ENCODE measurements at places on chromosomes 5 and 9. TPM values are rescaled to one million over a fixed set of nuclear protein-coding genes. Genes with fewer than 3 reads are reported as not detected.

GRCh38 chr5:170223906-170224305, 8.9 kb upstream of the C5orf58 start:
- DNase-seq, result no peak

- no peak for DNase-seq
These were observed 134.5 kb downstream of the FRMD3 start for GRCh38 chr9:83403527-83404238.

GRCh38 chr9:18665947-18666346, 192.0 kb downstream of the ADAMTSL1 start:
- no peak for DNase-seq

- DNase-seq, result peak; percentile 98
These were observed 20.1 kb downstream of the PCDHGC5 start for GRCh38 chr5:141508798-141509611.

- no peak for DNase-seq
These were observed 183.3 kb downstream of the CACNA1B start for GRCh38 chr9:138060881-138061280.

- no peak for DNase-seq
These were observed 453.4 kb upstream of the CTNND2 start for GRCh38 chr5:12357626-12358025.

DNA sequence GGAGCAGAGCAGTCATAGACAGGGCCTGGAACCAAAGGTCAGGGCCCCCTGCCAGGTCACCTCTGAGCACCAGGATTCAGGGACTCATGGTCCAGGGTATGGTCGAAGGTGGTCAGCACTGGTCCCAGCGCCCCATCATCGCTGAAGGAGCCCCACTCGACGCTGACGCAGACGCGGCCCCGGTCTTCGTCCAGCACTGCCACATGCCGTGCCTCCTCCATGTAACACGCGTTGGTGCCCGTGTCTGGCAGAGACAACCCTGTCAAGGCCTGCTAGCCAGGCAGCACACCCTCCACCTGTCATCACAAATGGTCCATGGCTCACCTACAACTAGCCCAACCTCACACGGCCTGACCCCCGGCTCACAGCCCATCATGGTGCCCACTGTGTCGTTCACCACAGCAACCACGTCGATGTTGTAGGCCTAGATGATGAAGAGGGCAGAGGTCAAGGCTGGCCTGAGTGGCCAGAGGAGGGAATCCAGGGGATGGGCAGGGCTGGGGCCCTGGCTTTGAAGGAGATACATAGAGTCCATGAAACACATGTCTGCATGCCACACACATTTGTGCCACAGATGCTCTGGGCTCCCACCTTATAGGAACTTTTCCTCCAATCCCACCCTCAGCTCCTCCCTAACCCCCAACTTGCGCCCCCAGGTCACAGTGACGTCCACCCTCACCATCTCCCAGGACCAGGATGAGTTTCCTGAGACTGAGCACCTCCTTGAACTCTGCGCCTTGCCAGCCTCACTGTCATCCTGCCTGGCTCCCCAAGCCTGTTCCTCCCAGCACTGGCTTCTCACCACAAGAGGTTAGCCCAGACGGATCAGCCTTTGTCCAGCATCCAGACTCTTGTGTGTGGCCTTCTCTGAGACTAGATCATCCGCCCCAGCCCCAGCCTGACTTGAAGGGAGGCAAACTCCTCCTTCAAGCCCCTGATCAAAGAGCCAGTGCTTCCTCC, 9.5 kb downstream of the HK3 start:
- DNase-seq, result no peak

DNA sequence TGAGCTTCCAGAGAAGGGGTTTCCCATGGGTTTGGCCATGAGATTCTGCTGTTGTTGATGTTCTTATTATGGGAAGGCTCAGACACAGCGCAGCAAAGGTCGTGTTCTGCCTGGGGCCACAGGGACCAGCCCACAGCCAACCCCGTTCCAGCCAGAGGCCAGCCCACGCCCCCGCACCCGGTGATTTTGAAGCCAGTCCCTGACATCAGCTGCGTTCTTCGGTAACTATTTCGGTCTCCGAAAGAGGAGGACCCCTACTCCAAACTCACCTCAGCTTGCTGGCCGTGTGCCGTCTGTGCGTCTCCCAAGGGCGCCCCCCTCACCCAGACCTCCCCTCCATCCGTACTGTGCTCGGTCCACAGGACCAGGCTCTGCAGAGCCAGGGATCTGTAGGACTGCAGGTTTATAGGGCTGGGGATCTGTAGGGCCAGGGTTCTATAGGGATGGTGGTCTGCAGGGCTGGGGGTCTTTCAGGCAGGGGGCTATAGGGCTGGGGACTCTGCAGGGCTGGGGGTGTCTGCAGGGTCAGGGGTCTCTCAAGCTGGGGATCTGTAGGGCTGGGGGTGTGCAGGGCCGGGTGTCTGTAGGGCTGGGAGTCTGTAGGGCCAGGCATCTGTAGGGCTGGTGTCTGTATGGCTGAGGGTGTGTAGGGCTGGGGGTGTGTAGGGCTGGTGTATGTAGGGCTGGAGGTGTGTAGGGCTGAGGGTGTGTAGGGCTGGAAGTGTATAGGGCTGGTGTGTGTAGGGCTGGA, 11.8 kb downstream of the COL5A1 start:
- no peak for DNase-seq

GRCh38 chr5:179801304-179802206, 5.1 kb downstream of the MGAT4B start:
- DNase-seq, result no peak

DNA sequence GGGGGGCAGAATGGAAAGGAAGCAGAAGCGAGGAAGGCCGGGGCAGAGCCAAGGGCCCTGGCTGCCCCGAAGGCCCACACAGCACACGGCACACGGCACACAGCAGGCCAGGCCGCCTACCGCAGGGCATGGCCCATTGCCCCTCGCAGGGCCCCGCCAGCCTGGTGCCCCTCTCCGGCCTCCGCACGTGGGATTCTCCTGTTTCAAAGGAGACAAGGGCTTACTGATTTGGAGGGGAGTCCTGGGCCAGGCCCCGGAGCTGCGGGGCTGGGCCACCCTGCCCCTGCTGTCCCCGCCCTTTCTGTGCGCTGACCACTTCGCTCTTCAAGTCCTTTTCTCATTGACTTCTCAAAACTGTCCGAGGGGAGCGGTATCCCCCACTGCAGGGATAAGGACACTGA, 7.7 kb upstream of the PHYKPL start:
- DNase-seq, result no peak

- peak; percentile 63 for DNase-seq
These were observed 86.6 kb upstream of the SAP30L start for GRCh38 chr5:154359221-154359573.

DNA sequence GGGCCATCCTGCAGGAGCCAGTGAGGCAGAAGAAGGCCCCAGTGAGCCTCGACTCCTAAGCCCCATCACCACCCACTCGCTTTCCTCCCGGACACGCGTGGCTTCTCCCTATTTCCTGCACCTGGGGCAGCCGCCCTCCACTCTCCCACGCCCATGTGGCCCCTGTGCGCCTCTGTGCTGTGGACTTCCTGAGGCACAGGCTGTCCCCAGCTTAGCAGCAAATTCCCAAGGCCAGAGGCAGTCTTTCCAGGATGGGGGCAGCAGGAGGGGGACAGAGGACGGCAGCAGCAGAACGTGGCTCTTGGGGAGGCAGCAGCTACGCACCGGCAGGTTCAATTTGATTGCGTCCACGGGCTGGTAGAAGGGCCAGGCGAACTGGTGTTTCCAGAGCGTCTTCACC, 14.9 kb downstream of the BRD3 start:
- DNase-seq, result no peak

DNA sequence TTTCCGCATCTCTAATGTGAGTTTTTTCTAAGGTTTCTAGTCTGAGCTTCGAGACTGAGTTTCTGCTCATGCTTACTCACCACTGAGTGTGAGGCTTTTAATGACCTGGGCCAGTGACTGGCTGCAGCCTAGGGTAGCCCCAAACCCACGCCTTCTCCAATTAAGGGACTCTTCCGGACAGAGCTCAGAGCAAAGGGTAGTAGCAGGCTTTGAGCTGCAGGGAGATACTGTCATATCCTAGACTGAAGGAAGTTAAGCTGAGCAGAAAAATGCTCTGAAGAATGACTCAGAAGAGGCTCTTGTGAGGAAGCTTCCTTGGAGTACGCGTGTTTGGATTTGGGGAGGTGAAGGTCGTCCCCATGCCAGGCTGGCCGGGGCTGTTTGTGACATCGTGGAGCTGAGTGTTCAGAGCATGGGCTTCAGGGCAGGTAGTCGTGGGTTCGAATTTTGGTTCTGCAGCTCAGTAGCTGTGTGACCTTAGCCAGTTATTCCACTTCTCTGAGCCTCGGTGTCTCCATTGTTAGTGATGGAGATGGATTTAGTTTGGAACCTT, 3.5 kb downstream of the USP20 start:
- peak; percentile 93 for DNase-seq

DNA sequence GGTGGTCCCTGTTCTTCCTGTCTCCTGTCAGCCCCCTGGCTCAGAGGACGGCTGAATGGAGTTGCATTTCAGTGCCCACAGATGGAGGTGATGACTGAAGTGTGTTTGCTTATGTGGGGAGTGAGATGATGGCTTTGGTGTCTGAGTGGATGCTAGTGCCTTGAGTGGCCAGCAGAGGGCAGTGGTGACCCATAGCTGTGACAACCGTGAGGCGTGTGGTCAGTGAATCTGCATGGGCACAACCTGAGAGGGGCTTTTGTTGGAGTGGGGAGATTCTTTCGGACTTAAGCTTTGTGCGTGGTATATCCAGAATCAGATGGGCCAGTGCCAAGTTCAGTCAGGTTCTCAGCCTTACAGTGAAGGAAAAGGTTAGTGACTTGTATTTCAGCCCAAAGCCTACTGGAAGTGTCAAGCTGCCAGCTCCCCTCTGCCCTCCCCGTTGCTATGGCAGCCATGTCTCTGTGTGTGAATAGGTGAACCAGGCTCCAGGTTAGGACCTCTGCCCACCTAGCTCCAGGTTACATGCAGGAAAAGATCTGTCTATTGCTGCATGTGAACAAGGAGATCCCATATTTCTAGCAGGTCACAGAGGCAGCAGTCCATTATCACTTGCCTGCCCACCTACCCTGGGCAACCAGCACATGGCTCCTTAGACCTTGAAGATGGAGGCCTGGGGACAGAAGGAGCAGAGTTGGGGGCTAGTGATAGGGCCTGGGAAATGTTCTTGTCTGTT, 14.7 kb upstream of the CXXC5 start:
- DNase-seq, result peak; percentile 64

DNA sequence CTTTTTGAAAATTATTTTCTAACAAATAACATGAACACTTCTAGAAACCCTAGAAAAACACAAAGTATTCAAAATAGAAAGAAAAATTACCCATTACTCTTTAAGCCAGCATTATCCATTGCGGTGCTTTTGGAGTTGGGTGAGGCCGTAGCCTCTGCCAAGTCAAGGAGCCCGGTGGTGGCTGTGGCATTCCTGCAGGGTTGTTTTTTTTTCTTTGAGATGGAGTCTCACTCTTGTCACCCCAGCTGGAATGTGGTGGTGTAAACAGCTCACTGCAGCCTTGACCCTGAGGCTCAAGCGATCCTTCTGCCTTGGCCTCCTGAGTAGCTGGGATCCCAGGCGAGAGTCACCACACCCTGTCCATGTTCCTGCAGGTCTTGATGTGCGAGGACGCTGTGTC, 8.2 kb upstream of the AHRR start:
- DNase-seq, result no peak

DNA sequence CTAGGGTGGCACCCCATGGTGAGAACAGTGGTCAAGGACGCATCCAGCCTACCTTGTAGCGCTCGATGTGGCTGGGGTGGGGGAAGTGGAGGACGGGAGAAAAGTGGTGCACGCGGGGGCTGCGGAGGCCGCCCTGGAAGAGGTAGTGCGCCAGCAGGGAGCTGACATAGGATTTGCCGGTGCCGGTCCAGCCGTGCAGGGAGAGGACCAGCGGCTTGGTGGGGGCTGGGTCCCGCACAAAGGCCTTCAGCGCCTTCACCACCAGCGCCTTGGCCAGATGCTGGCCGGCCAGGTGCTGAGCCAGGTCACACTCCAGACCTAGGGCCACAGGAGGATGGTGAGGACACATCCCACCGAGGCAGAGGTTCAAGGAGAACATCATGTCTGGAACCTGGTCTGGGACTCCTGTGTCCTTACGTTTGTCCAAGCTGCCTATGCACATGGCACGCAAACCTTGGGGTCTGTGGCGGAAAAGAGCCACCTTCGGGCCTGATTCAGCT, 797 bp downstream of the TOR2A start:
- no peak for DNase-seq

GRCh38 chr5:132003170-132003744, 8.2 kb downstream of the ACSL6 start:
- peak; percentile 34 for DNase-seq

DNA sequence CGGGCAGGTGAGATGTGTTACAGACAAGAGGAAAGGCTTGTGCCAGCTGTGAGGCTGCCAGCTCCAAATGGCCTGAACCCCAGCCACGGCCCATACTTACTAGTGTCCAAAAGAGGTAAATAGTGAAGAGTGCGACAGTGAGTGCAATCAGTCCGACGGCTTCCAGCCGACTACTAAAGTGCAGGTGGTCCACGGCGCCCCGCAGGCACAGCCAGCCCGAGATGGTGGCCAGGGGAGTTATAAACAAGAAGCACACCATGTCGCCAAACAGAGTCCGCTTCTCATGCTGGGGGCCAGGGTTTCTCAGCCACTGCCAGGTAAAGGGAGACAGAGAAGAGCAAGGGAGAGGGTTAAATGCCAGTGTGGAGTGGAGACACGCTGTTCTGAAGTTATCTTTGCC, 101.1 kb downstream of the LMNB1 start:
- DNase-seq, result no peak

GRCh38 chr5:162806195-162806594, 631.2 kb upstream of the CCNG1 start:
- no peak for DNase-seq

GRCh38 chr9:14526504-14526903, 166.7 kb downstream of the ZDHHC21 start:
- DNase-seq, result no peak

DNA sequence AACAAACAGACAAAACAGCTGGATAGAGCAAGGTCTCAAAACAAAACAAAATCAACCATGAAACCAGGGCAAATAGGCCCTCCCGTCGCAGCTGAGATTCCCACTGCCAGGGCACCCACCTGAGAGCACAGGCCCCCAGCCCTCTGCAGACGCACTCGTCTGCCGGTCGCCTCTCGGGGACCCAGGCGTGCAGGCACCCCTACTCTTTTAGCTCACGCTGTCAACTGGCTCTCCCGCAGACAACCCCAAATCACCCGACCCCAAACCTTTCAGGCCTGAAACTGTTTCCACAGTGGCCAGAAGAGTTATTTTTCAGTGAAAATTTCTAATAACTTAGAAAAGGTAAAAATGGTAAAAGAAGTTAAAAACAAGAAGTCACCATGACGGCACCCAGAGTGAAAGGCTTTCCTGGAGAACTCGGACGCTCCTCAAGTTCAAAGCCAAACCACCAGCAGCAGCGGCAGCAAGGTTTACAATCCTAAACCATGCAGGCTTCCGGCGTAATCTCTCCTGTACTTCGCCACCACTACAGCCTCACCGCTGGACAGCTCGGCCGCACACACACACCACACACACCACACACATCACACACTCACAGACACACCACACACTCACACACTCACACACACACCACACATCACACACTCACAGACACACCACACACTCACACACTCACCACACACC, 1.9 kb upstream of the UBE2QL1 start:
- DNase-seq, result no peak

- no peak for DNase-seq
These were observed 22.3 kb downstream of the TRIM7 start for GRCh38 chr5:181182651-181183050.

SLC6A19 gene
- total RNA-seq, result not detected

XRCC4 gene
- 20.8 TPM for total RNA-seq

CREBRF gene
- total RNA-seq, result 6.5 TPM

LPAR1 gene
- total RNA-seq, result 69.0 TPM

CDH9 gene
- total RNA-seq, result not detected

SLCO4C1 gene
- total RNA-seq, result under 0.01 TPM

All from RPMI7951 (cell line).